Tibial nerve (tissue), 4 donors: ENCODE measurements at places on chromosomes 5 and 9.

DNA sequence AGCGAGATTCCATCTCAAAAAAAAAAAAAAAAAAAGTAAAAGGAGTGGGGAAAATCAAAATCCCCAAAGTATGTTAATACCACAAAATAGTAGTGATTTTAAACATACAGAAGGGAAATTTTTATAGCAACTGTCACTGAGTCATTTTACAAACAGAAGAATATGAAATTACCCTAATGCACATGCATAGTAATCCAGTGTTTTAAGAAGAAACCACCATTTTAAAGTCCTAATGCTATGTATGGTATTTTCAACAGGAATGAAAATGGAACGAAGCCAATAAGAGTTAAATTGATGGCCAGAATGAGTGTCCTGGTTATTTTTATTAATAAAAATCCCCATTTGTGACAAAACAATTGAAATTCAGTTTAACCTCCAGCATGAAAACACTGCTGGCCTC is 26.7 kb upstream of the NXNL2 start:
- H3K27ac ChIP-seq: no peak overlapping the region
- H3K4me1 ChIP-seq: no peaks in the 10 kb centered on the region
- H3K27me3 ChIP-seq: no peaks in the 10 kb centered on the region
- H3K36me3 ChIP-seq: no peaks in the 10 kb centered on the region
- DNase-seq: no peak

GRCh38 chr9:69178583-69179011 is 4.5 kb downstream of the TJP2 start:
- H3K27ac ChIP-seq: no peak overlapping the region
- H3K27me3 ChIP-seq: no peaks in the 10 kb centered on the region
- no peak overlapping the region for H3K4me3 ChIP-seq
- no peaks in the 10 kb centered on the region for H3K36me3 ChIP-seq

- no peak overlapping the region for H3K27ac ChIP-seq
- no peaks in the 10 kb centered on the region for H3K36me3 ChIP-seq
- no peak overlapping the region for H3K4me3 ChIP-seq
- no peaks in the 10 kb centered on the region for H3K4me1 ChIP-seq
- DNase-seq: no peak
These were observed 25.5 kb upstream of the TAS2R1 start for GRCh38 chr5:9655641-9656040.

DNA sequence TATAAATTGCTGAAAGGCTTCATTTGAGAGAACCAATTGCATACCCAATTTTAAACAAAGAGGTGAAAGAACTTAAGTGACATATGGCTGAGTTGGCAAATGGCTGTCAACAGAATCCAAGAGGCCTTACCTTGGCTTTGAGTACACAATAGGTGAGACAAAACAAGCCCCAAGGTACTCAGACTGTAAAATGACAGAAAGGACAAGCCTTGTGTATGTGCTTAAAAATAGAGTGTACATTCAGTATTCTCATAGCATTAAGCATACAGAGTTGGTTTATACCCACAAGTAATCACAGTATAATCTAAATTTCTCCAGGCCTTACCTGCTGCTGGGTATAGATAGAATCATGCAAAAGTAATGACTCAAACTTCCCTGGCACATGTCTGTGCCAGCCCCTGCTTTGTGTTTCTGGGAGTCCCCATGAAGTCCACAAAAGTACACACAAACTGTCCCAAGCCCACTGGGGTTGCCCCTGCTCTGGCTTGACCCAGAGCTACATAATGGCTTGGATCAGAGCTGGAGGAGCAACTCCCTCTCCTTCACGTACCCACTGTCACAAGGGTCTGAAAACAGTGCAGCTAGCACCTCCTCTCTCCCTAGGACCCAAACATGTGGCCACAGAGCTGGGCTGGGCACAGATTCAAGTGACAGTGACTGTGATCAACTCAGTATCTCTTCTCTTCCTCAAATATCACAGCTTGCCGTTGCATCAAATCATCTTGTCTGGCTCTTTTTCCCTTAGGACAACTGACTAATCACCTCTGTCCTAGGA is 250.8 kb downstream of the ENC1 start:
- H3K36me3 ChIP-seq: no peaks in the 10 kb centered on the region
- DNase-seq: no peak
- no peaks in the 10 kb centered on the region for H3K27me3 ChIP-seq
- peaks cover under 1% of the 10 kb centered on the region for H3K4me1 ChIP-seq

GRCh38 chr9:74147906-74148305 is 349.2 kb upstream of the RORB start:
- H3K4me1 ChIP-seq: no peaks in the 10 kb centered on the region
- H3K36me3 ChIP-seq: no peaks in the 10 kb centered on the region
- DNase-seq: no peak
- H3K4me3 ChIP-seq: no peak overlapping the region
- no peaks in the 10 kb centered on the region for H3K27me3 ChIP-seq
- no peak overlapping the region for H3K27ac ChIP-seq

GRCh38 chr9:97627624-97628023 is 5.5 kb downstream of the TSTD2 start:
- no peaks in the 10 kb centered on the region for H3K27me3 ChIP-seq
- H3K36me3 ChIP-seq: no peaks in the 10 kb centered on the region
- H3K4me3 ChIP-seq: no peak overlapping the region
- peaks cover 9% of the 10 kb centered on the region for H3K4me1 ChIP-seq

DNA sequence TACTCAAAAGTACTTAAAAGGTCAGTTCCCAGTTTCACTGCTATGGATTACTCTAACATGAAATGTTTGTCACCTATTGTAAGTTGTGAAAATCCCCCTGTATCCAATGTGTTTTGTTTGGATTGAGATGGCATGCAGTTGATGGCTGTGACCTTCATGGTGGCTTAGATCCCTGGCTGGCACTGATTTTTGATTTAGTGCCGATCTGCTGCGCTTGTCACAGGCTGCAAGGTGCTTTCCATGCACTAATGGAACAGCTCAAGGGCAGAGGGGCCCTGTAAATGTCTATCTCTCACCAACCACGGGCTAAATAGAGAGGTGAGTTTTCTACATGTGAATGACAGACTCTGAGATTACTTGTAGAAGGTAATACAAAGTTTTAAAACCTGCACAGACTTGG is 69.8 kb upstream of the WDR41 start:
- no peaks in the 10 kb centered on the region for H3K4me1 ChIP-seq
- no peak overlapping the region for H3K27ac ChIP-seq
- no peak overlapping the region for H3K4me3 ChIP-seq
- no peaks in the 10 kb centered on the region for H3K36me3 ChIP-seq
- DNase-seq: no peak
- no peaks in the 10 kb centered on the region for H3K27me3 ChIP-seq

- no peaks in the 10 kb centered on the region for H3K27me3 ChIP-seq
- H3K4me1 ChIP-seq: no peaks in the 10 kb centered on the region
- no peak for DNase-seq
- H3K27ac ChIP-seq: no peak overlapping the region
- H3K36me3 ChIP-seq: no peaks in the 10 kb centered on the region
These were observed 22.5 kb downstream of the MSANTD3 start for GRCh38 chr9:100449420-100449819.

- no peaks in the 10 kb centered on the region for H3K27me3 ChIP-seq
- H3K27ac ChIP-seq: no peak overlapping the region
- no peak for DNase-seq
- no peaks in the 10 kb centered on the region for H3K4me1 ChIP-seq
- no peak overlapping the region for H3K4me3 ChIP-seq
- H3K36me3 ChIP-seq: no peaks in the 10 kb centered on the region
These were observed 5.2 kb downstream of the HAPLN1 start for GRCh38 chr5:83715236-83716065.

GRCh38 chr5:127410959-127411358 is 106.5 kb upstream of the PRRC1 start:
- no peaks in the 10 kb centered on the region for H3K27me3 ChIP-seq
- no peaks in the 10 kb centered on the region for H3K4me1 ChIP-seq
- no peak overlapping the region for H3K4me3 ChIP-seq
- H3K27ac ChIP-seq: no peak overlapping the region
- no peak for DNase-seq

DNA sequence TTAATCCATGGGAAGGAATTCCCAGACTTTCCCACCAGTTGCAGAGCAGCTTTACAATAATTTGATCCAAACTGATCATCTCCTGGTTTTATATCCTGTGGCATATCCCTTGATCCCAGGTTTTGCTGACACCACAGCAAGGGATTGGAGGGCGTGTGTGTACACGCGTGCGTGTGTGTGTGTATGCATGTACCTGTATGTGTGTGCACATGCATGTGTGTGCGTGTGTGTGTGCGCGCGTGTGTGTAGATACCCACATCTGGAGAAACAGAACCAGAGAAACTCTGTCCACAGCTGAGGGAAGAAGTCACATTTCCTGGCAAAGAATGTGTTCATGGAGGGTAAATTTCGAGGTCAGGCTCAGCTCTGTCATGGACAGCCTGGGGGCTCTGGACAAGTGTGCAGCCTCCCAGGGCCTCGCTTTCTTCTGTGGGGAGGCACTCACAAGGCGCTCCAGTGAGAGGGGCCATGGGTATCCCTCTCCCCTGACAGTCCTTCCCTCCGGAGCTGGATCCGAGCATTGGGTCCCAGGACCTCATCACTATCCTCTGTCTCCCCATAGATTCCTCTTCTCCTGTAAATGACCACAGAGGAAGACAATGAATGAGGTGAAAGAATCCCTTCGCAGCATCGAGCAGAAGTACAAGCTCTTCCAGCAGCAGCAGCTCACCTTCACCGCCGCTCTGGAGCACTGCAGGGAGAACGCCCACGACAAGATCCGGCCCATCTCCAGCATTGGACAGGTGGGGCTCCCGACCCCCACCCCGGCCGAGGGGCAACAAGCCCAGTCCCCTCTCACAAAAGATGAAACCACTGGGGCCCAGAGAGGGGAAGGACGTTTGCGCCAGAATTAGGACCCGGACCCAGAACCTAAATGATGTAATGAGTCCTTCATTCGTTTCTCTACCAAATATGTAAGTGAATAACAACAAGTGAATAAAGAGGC is 4.9 kb downstream of the SPACA9 start:
- H3K4me3 ChIP-seq: no peak overlapping the region
- H3K27ac ChIP-seq: no peak overlapping the region
- H3K36me3 ChIP-seq: no peaks in the 10 kb centered on the region
- no peak for DNase-seq
- no peaks in the 10 kb centered on the region for H3K4me1 ChIP-seq

GRCh38 chr9:93132946-93133680 is 938 bp downstream of the NINJ1 start:
- H3K4me3 ChIP-seq: peak overlapping the region; percentile 97
- no peaks in the 10 kb centered on the region for H3K36me3 ChIP-seq
- peak overlapping the region; percentile 98 for H3K27ac ChIP-seq
- H3K27me3 ChIP-seq: no peaks in the 10 kb centered on the region
- H3K4me1 ChIP-seq: peaks cover 49% of the 10 kb centered on the region

DNA sequence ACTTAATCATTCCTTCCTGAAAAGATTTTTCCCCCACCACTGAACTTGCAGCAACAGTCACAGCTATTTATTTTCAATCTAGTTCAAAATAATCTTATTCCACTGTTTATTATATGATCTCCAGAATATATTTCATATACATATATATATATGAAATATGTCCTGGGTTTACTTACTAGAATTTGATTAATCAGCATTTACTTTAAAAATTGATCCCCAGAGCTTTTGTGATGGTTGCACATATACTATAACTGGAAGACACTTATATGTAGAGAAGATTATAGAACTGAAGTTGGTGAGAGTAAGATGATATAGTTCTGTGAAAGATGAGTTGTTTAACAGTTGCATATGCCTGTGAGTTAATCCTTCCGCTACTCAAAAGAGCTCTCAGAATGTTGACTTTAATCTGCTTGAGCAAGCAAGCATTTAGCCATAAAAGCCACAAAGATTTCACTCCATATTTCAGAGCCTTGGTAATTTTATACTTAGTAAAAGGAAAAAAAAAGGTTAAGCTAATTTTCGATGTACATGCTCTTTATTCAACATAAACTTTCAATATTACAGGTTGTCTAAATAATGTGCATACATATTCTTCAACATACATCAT is 399.3 kb upstream of the CDH9 start:
- H3K36me3 ChIP-seq: no peaks in the 10 kb centered on the region
- H3K27ac ChIP-seq: no peak overlapping the region
- H3K4me3 ChIP-seq: no peak overlapping the region
- H3K4me1 ChIP-seq: no peaks in the 10 kb centered on the region

DNA sequence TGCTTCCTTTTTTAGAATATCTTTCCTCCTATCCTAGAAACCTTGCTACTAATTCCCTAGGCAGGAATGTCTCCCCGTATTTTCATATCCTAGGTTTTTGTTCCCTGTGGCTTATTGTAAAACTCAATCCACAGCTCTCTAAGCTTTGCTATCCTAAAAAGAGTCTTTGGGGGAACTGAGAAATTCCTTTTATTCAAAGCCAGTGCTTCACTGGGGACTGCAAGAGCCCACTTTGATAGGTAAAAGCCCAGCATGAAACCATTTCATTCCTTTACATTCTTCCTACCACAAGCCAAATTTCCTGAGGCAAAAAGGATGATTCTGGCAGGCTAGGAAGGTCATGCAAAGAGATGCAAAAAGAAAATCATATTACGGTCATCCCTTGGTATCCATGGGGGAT is 5.8 kb upstream of the HACD4 start:
- H3K27ac ChIP-seq: no peak overlapping the region
- H3K4me3 ChIP-seq: no peak overlapping the region
- H3K4me1 ChIP-seq: no peaks in the 10 kb centered on the region
- H3K27me3 ChIP-seq: no peaks in the 10 kb centered on the region

- H3K4me1 ChIP-seq: no peaks in the 10 kb centered on the region
- no peak overlapping the region for H3K4me3 ChIP-seq
- H3K27ac ChIP-seq: no peak overlapping the region
These were observed 200.2 kb downstream of the SPATA31D1 start for GRCh38 chr9:82188817-82189216.
